Activated naive CD8-positive, alpha-beta T cell treated with anti-CD3 and anti-CD28 coated beads, Interleukin-2, amount 50 U/mL, for 16 hours (primary cell): ENCODE measurements at places on chromosomes 11 and 22.

DNA sequence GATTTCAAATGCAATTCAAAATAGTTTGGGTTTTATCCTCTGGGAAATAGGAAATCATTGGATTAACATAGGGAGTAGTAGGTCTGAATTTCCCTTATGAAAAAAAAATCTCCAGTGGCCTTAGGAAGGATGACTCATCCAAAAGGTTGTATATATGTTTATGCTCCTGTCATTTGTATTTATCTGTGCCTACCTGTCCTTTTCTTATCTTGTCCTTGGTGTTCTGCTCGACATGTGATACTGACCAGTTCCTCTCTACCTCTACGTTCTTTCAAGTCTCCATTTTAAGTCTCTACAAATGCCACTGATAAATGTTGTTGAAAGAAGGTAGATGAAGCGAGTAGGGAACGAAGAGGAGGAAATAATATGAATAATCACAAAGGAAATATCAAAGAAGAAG lies 3.0 kb upstream of the SOX6 start:
- DNase-seq, result no peak

GRCh38 chr11:95305705-95306104 lies 74.7 kb upstream of the SESN3 start:
- no peak for DNase-seq

DNA sequence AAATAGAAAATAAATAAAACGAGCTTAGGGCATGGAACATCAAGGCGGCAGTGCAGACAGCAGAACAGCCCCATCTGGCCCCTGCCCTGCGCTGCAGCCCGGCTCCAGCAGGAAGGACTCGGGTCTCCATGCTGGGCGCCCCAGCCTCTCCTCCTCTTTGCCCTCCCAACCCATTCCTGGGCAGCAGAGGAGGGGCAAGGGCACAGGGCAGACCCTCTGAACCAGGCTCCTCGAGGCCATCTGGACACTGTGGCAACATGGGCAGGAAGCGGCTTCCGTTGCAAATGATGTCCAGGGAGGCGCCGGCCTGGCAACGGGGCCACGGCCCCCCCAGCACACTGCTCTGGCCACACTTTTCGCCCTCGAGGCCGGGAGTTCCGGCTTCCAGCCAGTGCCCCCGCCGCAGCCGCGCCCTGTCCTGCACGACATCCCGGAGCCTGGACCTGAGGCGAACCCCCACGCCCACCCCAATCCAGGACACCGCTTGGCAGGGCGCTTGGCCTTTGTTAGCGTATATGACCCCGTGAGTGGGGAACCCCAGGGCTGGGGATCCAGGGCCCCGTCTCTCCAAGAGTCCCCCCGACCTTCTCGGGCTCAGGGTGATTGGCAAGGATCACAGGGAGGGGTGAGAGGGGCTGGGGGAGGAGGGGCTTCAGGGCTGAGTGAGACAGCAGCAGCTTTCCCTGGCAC lies 192.1 kb downstream of the IGLL1 start:
- no peak for DNase-seq

GRCh38 chr11:574632-575312 lies 1.5 kb upstream of the PHRF1 start:
- no peak for DNase-seq

- DNase-seq, result no peak
Observed at GRCh38 chr11:12474871-12475270, 97.5 kb downstream of the PARVA start.
